ENCODE measurements at places on chromosomes 2 and 18. TPM values are rescaled to one million over a fixed set of nuclear protein-coding genes. Genes with fewer than 3 reads are reported as not detected.

GRCh38 chr18:43917520-43917919 lies 640.2 kb upstream of the SYT4 start:
- no peak for DNase-seq

NAPG gene
- 35.4 TPM for total RNA-seq

IKZF2 gene
- total RNA-seq = 12.1 TPM

DNA sequence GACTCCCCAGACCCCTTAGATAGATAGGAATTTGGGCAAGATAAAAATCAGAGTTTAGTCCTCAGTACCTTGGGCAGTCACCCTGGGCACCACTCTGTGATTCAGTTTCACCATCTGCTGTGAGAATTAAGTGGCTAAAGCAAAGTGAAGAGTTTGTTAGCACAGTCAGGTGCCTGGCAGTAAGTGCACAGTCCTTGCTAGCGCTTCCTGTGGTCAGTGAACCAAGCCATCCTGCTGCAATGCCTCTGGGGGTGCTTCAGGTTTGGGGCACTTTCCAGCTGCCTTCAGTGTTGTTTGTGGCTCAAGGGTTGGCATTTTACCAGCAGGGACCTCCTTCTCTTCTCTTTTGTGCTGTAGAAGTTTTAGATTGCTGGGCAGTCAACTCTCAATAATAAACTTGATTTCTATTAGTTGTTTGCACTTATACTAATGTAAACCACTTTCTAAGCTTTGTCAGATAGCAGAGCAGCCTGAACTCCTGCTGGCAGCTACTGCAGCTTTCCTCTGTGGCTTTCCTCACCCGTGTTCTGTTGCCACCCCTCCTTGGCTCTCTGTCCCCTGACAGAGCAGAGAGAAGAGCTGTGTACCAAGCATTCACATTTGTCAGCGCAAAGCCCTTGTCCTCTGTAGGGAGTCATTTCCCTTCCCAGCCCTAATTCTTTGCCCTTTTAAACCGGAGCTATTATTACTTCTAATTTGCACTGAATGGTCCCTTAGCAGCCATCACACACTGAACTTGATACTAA lies 48.4 kb upstream of the RMP24 start:
- DNase-seq = no peak

DNA sequence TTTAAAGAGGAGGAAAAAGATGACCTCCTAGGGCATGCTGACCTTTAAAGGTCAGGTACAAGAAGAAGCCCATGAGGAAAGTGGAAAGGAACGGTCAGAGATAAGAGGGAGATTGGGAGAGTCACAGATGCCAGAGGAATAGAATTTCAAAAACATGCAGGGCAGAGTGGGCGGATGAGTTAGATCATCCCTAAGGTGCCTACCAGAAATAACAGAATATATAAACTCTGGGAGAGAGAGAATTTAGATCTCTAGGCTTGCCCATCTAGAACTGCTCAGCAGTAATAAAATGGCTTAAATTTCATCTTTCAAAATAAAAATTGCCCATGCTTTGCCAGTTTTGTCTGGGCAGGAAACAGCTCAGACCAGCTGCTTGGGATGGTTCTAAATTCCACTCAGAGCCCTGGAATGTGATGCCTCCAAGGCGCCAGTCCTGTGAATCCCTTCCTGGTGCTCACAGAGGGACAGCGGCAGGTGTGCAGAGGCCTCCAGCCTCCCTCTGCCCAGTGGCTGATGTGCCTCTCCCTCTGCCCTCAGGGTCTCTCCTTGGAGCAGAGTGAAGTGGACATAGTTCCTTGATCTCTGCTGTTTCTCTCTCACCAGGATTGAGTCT lies 130.9 kb downstream of the ANTXR1 start:
- DNase-seq = no peak

- DNase-seq = no peak
Measured at GRCh38 chr2:9545502-9545901, 10.1 kb downstream of the ADAM17 start.

- DNase-seq = no peak
Measured at GRCh38 chr2:201470821-201471731, 19.5 kb downstream of the STRADB start.

DNA sequence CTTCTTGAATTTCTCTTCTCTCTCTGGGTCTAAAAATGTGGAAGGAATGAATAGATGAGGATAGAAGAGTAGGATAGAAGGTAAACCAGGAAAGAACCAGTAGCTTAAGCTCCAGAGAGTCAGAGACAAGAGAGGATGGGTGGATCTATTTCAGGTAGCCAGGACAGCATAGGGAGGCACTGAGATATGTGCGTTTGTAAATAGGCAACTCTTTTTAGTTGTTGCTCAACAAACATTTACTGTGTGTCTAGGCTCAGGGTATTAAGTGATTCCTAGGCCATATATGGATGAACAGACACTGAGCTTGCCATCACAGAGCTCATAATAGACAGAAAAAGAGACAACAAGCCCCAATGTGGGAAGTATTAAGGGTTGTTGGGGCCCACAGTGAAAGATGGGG lies 160.5 kb downstream of the NAPG start:
- no peak for DNase-seq

- DNase-seq = no peak
Measured at GRCh38 chr18:21826641-21827302, 86.2 kb downstream of the MIB1 start.

DNA sequence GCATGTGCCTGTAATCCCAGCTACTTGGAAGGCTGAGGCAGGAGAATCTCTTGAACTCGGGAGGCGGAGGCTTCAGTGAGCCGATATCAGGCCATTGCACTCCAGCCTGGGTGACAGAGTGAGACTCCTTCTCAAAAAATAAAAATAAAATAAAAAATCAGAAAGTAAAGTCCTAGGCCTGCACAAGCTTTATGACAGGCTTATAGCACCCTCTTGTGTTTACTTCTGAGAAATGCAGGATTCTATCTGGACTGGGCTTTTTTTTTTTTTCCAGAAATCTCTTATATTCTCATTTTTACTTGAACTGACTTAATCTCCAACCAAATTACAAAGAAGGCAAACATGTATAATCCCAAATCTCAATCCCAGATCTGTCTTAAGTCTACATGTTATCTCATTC lies 26.1 kb upstream of the REG3G start:
- no peak for DNase-seq

CDH20 gene
- 0.39 TPM for total RNA-seq

HTR2B gene
- total RNA-seq = 0.60 TPM

HOXD13 gene
- total RNA-seq = 0.21 TPM

- no peak for DNase-seq
Measured at GRCh38 chr2:235343156-235343774, 150.6 kb upstream of the AGAP1 start.

- no peak for DNase-seq
Measured at GRCh38 chr18:58953627-58954026, 89.0 kb downstream of the ZNF532 start.

STK36 gene
- 71.4 TPM for total RNA-seq

KCNS3 gene
- 9.6 TPM for total RNA-seq

POTEI gene
- not detected for total RNA-seq

DNA sequence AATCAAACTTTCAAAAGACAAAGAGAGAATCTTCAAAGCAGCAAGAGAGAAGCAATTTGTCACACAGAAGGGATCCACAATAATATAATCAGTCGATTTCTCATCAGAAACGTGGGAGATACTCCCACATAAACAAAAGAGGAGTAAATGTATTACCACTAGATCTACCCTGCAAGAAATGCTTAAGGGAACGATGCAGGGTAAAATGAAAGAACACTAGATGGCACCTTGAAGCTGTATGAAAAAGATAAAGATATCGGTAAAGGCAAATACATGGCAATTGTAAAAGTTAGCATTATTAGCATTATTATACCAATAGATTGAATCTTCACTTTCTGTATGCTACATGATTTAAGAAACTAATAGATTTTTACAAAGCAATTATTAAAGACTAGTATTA lies 677.0 kb downstream of the SUCLG1 start:
- no peak for DNase-seq

INHBB gene
- 24.3 TPM for total RNA-seq

SPC25 gene
- not detected for total RNA-seq

DNA sequence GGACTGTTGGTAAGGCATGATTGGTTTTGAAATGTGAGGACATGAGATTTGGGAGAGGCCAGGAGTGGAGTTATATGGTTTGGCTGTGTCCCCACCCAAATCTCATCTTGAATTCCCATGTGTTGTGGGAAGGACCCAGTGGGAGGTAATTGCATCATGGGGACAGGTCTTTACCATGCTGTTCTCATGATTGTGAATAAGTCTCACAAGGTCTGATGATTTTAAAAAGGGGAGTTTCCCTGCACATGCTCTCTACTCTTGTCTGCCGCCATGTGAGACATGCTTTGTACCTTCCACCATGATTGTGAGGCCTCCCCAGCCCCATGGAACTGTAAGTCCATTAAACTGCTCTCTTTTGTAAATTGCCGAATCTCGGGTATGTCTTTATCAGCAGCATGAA lies 5.4 kb downstream of the CMPK2 start:
- DNase-seq = no peak

DNA sequence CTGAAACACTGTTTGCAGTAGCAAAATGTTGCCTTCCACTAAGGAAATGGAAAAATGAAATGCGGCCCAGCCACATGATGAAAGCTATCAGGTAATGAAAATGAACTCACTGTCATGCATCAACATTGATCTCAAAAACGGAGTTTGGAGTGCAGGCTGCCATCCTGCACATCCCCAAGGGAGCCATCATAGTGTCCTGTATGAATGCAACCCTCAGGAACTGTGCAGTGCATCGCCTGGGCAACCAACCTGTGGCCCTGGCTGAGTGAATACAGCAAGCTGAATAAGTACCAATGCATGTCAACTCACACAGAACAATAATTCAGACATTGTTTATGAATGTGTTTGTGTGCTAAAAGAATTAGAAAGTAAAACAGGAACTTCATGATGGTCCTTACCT lies 23.1 kb upstream of the TXNDC2 start:
- DNase-seq = no peak

IMPA2 gene
- 62.4 TPM for total RNA-seq

GRCh38 chr2:80302314-80303005 lies 2.1 kb downstream of the LRRTM1 start:
- DNase-seq = no peak

GRCh38 chr2:14828223-14828622 lies 195.7 kb downstream of the LRATD1 start:
- DNase-seq = no peak
